ENCODE measurements at places on chromosomes 4 and X.

- peak; percentile 24 for DNase-seq
Measured at GRCh38 chr4:110550260-110550659, 72.6 kb downstream of the PITX2 start.

GRCh38 chr4:58093352-58093751, 983.2 kb upstream of the IGFBP7 start:
- no peak for DNase-seq

- no peak for DNase-seq
Measured at GRCh38 chrX:112734290-112734689, 54.6 kb upstream of the LHFPL1 start.

GRCh38 chr4:183599284-183599683, 59.7 kb downstream of the RWDD4 start:
- no peak for DNase-seq

DNA sequence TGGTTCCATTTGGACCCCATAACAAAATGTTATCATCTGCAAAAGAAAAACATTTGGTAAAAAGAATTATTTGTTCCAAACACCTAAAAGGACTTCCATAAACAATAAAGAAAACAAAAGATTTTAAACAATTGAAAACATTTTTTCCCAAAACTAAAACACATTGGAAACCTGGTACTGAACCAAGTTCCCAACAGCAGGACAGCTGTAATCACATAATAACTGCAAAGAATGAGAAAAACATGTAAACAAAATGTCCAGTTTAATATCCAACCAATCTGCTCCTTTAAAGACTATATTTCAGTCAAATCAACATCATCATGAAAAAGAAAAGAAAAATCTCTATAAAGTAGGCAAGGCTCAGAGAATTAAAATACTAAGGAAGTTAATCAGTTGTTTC, 36.3 kb downstream of the PRDM5 start:
- no peak for DNase-seq

DNA sequence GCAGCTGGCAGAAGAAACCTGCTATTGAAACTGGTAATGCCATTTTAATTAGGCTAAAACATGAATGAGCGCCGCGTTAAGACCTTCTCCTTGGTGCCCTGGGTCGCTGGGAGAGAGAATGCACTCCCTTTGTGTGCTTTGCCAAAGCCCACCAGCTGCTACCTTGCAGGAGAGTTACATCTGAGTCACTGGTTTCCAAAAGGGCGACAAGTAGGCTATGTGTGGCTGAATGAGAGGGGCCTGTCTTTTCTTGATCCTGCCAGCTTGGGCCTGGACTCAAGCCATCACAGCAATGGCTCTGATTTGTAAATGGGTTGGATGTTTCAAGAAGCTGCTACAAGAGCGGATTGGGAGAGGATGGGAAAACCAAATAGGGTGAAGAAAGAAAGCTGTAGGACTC, 81.5 kb downstream of the NHS start:
- no peak for DNase-seq

DNA sequence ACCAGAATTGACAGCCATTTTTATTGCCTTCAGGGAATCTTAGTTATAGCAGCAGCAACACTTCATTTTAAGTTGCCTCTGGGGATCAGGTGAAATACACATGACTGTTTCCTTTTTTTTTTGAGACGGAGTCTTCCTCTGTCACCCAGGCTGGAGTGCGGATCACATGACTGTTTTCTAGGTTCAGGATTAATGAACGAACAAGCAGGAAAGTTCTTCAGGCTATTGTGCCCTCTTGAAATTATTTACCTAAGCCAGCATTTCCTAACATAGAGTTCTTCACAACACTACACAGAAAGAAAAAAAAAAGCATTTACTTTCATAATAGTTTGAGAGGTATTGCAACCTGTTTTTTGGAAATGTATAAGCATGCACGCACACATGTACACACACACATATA, 2032.8 kb downstream of the PCDH7 start:
- DNase-seq: no peak

- no peak for DNase-seq
Measured at GRCh38 chr4:2390784-2391421, 27.5 kb downstream of the ZFYVE28 start.

GRCh38 chr4:786861-787300, 39.0 kb downstream of the CPLX1 start:
- DNase-seq: no peak

DNA sequence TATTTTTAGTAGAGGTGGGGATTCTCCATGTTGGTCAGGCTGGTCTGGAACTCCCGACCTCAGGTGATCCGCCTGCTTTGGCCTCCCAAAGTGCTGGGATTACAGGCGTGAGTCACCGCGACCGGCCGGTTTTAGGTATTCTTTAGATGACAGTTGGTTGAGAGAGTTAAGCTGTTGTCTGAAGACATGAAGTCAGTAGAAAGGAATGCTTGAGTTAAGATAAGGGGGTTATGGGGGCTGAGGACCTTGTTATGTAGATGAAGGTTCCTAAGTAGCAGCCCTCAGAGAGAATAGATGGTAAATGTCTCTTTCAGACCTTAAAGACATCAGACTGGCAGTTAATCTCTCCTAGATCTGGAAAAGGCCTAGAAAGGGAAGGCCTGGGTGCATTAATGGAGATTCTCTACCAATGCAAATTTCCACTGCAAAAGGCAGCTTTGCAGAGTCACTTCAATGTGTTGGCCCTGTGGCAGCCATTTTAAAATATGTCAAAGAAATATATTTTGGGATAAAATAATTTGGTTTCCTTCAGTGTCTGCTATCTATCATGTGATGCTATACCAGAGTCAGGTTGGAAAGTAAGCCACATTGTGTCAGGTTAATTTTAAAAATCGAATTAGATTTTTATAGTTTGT, 6.4 kb upstream of the ZNF674 start:
- DNase-seq: no peak

DNA sequence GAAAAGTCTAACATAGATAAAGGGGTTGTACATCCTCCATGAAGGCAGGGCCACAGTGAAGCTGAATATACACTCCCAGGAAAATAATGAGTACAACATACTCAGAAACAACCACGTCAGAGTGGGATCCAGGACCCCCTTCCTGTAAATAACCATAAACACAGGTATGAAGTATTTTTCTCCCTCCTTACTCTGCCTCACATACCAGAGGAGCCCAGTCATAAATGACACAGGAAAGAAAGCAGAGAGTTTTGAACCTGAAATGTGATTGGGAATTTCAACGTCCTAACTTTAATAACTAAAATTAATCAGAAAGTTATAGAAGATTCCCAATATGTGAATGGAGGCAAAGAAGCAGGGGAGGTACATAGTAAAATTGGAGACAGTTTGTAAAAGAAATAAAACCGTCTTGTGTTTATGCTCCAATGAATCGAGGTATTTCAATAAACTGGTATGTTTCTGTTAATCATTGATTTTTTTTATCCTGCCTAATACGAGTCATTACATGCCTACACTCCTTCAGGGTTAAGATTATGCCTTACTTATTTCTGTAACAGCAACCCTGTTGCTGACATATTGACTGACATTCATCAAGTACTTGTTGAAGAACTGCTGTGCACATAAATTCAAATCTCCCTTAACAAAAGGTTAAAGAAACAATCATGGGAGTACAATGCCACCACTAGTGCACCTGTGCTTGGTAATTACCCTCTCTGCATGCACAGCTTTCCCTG, 431.3 kb downstream of the KCNIP4 start:
- no peak for DNase-seq
